ENCODE measurements at places on chromosomes 6 and 20. TPM values are rescaled to one million over a fixed set of nuclear protein-coding genes. Genes with fewer than 3 reads are reported as not detected.
A peak's percentile ranks its signal among the peaks of the same experiment; 100 is the strongest.

DNA sequence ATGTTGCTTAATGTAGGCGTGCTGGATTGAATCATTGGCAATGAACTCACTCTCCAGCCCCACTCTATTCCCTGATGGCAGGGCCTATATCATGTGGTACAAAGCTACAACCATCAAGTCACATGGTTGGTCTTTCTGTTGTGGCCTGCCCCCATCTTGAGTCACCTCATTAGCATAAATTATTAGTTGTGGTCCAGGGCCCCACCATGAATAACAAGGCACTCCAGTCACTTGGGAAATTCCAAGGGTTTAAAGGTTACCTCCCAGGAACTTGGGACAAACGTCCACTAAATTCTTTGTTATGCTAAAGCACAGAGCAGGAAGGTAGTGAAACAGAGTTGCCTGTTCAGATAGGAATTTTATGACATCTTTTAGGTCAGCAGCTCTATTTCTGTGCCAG lies 193.7 kb downstream of the SLC35F1 start:
- DNase-seq = no peak

GRCh38 chr20:39691151-39691862 lies 729.2 kb downstream of the DHX35 start:
- no peak for DNase-seq

DNA sequence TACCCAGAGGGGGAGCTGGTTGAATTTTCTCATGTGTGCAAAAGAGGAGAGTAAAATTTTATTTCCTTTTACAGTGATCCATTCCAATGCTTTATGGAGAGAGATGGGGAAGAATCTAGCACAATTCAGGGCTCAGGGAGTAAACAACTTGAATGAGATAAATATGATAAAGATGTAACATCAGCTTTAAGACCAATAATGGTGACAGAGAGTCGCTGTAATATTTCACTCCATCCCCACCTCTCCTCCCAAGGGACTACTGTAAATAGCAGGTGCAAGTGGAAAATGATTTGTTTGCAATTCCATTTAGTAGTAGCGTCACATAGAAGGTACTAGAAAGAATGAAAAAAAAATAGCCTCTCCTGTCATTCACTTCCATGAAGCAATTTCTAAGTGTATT lies 4.8 kb downstream of the CRISP3 start:
- no peak for DNase-seq

DNA sequence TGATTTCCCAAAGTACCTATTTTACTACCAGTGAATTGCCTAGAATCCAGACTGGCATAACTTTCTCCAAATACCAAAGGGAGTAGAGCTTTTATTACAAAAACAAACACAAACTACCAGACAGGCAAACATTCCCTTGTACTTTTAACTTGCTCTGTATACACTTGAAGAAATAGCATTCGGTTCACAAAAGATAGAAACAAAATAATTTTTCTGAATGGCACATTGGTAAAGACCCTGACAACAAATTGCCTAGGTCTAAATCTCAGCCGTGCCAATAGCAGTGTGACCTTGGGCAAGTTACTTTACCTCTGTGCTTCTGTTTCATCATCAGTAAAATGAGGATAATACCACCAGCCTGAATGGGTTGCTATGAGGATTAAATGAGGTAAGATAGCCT lies 15.9 kb downstream of the ARHGAP18 start:
- no peak for DNase-seq

GRCh38 chr20:4973330-4974097 lies 27.8 kb downstream of the SLC23A2 start:
- no peak for DNase-seq

DNA sequence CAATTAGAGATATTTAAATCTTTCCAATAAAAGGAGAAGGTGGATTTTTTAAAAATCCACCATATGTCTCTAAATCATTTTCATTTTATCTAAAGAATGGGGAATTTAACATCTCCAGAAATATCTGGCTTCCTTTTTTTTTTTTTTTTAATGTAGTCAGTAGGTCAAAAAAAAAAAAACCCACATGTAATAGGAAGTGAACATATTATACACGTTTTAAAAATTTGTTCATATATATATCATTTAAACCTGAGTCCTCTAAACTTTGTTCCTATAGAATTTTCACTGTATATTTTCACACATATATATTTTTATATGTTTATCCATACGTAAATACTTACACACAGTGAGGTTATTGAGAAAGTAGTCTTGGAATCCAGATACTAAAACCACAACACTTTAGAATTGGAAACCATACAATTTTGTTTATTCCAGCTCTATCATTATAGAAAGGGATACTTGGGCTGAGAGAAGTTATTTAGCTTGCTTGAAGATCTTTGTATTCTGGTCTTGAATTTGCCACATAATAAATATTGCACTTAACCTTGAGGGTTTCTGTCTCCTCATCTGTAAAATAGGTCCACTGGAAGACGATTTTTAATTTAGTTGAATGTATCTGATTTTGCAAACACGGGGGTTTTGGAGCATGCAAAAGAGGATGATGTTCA lies 62.1 kb upstream of the ZNF217 start:
- DNase-seq = no peak

GRCh38 chr6:122726649-122727048 lies 52.9 kb upstream of the FABP7 start:
- DNase-seq = no peak

- no peak for DNase-seq
Measured at GRCh38 chr6:140729521-140729920, 1355.1 kb upstream of the CITED2 start.

DNA sequence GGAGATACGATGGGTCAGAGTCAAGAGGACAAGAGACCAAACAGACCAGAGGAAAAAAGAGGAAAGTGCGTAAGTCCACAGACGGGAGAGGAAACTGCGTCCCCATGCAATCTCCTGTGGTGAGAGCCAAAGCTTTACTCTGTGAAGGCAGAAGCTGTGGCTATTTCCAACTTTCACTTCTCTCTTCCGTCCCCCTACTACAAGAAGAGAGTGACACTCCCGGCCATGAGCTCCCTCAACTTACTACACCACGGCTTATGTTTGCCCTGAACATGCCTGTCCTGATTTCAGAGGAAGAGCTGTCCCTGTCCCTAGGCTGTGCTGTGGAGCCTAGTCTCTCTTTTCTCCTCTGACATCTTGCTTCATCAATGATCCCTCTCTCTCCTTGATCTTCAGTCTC lies 11.5 kb upstream of the SSR1 start:
- no peak for DNase-seq

DNA sequence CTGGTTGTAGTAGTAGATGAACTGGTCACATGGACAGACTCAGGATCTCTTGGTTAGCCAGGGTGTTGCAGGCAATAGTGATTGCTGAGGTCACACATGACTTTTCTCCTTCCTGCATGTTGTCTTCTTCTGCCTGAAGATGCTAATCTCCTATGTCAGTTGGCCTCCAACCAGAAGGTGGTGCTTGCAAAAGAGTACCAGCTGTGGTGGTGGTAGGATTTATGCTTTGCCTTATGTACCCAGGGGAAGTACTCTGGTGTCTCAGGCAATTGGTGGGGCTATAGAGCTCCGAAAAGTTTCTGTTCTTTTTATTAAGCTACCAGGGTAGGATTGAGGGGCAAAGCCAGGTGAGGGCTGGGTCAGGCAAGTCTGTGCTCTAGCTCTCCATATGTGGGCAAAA lies 98.5 kb downstream of the CARMIL1 start:
- DNase-seq = no peak

DNA sequence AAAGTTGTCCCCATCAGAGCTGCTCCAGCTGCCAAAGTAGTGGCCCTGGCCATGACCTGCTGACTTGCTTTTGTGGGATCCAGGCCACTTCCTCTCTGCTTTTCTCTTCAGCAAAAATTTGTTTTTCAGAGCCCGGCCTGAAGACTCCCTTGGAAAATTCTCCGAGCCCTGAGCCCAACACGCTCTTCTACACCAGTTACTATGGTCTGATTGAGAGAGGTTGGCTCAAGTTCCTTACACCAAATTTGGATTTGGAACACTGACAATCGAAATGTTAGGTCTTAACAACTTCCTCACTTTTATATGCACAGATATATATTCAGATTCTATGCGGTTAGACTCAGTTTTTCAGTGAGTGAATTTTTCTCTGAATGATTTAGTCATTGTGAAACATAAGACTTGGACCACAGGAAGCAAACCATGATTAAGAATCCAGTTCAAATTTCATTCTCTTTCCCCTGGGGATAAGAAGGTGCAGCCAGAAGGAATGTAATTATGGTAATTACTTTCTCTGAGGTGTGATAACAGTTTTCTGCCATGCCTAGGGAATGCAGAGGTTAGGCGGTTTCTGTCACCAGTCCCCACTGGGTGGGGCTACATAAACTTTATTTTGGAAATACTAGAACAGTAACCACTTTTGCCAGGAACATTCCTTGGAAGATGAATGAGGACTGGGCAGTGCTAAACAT lies 365.2 kb downstream of the SYNE1 start:
- peak; percentile 75 for DNase-seq

DNA sequence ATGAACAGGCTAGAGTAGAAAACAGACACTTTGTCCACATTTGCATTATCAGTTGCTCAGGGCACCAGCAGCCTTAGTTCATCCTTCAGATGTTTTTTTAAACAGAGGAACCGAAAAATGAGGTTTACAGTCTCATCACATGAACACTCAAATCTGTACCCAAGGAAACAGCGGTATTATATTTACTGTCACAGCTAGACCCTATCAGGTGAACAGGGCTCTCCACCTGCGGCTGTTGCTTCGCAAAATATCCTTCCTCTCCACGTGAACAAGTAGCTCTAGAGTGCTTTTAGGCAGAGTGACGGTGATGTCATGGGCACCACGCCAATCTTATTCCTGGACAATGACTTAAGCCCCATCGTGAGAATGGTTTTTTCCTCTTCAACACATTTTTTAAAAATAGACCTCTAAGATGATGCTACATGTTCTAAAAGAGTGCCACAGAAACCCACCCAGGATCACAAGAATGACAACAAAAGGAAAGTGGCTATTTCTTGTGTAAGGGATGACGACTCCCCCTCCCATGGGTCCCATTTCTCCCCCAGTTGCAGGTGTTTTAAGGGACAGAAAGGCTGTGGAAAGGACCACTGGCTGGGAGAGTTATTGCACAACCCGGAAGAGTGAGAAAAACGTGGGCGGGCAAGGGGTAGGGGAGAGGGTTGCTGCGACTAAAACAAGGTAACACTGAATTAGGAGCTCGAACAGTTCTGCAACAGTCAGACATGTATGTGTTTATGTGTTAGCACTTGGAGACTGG lies 77.7 kb downstream of the EFHC1 start:
- no peak for DNase-seq

- no peak for DNase-seq
Measured at GRCh38 chr20:61555566-61555965, 303.5 kb downstream of the CDH4 start.

DNA sequence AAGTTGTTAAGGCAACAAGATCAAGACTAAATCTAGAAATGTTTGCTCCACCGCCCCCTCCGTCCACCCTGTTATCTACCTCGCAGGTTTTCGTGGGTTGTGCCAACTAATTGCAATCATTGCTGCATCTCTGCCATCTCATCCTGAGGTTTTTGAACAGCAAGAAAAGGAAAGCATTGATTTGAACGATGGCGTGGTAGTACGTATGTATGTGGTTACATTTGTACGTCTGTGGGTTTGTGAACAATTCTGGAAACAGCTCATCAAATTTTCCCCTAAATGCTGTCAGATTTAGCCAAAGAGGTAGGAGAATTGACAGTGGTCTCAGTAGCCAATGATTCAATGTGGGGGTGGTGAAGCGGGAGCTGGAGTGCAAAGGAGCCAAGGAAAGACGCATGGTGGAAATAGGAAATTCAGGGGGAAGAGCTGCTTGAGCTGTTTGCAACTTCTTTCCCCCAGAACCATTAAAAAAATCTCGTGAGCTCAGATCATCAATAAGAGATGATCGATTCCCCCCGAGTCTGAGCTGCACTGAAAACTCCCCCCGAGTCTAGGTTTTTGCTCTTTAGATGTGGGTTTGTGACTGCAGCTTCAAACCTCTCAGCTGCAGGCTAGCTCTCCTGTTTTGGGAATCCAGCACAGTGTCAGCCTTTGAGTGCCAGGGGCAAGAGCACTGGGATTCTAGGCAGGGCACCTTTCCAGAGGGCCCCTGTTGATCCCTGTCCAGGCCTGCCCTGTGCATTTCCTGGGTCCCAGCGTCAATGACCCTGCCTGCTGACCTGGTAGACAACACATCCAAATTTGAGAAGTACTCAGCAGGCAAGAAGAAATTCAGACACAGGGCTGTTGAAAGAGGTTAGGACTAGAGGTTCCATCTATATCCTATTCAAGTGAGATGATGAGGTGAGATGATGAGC lies 72.6 kb upstream of the LY86 start:
- no peak for DNase-seq

- no peak for DNase-seq
Measured at GRCh38 chr6:157804448-157805327, 18.4 kb upstream of the SNX9 start.

GRCh38 chr6:128395188-128395587 lies 125.2 kb downstream of the PTPRK start:
- no peak for DNase-seq

DNA sequence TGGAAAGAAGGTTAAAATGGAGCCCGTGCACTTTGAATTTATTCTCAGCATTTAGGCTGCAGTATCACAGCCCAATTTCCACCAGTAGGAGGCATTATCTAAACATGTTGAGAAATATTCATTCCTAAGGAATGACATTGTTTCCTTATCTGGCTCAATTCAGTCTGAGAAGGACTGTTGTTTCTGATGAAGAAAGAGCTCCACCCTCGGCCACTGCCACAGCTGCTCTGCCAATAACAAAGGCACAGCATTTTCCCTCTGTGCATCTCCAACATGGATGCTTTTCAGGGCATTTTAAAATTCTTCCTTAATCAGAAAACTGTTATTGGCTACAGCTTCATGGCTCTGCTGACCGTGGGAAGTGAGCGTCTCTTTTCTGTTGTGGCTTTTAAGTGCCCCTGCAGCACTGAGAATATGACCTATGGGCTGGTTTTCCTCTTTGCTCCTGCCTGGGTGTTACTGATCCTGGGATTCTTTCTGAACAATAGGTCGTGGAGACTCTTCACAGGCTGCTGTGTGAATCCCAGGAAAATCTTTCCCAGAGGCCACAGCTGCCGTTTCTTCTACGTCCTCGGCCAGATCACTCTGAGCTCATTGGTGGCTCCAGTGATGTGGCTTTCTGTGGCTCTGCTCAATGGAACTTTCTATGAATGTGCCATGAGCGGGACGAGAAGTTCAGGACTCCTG lies at the start of gene CALHM5:
TSS of gene CALHM5 (plus strand) at position 216 of the 687 bp plus-strand sequence. CDS start at position 274, 58 bp downstream.
- DNase-seq = peak; percentile 49

GRCh38 chr6:39280247-39280731 lies 33.9 kb downstream of the KCNK17 start:
- no peak for DNase-seq

GRCh38 chr6:139028658-139029469 lies at the start of gene ABRACL:
TSS of gene ABRACL (plus strand) at chr6:139028745. CDS start at chr6:139034161, 5,416 bp downstream.
- DNase-seq = peak; percentile 13

The KHDC1L gene
- polyA plus RNA-seq = 0.10 TPM

The ZFP57 gene
- polyA plus RNA-seq = 17.4 TPM

The RHAG gene
- not detected for polyA plus RNA-seq

The MAP1LC3A gene
- polyA plus RNA-seq = 2.9 TPM

The JPH2 gene
- polyA plus RNA-seq = 2.5 TPM

The PPP1R3G gene
- 0.02 TPM for polyA plus RNA-seq

The HLA-DOB gene
- 12.5 TPM for polyA plus RNA-seq

The LY6G6D gene
- polyA plus RNA-seq = not detected

The HINT3 gene
- 2.9 TPM for polyA plus RNA-seq

The LY6G5C gene
- polyA plus RNA-seq = 0.95 TPM

The ULBP2 gene
- polyA plus RNA-seq = 15.7 TPM

The PFDN4 gene
- 19.1 TPM for polyA plus RNA-seq

The C6orf163 gene
- polyA plus RNA-seq = 0.19 TPM

The OR2H2 gene
- not detected for polyA plus RNA-seq

All from keratinocyte (primary cell).